ENCODE measurements at places on chromosomes 1 and 21.

- DNase-seq = no peak
Observed at GRCh38 chr1:94741510-94741909, 78.6 kb upstream of the SLC44A3 start.

DNA sequence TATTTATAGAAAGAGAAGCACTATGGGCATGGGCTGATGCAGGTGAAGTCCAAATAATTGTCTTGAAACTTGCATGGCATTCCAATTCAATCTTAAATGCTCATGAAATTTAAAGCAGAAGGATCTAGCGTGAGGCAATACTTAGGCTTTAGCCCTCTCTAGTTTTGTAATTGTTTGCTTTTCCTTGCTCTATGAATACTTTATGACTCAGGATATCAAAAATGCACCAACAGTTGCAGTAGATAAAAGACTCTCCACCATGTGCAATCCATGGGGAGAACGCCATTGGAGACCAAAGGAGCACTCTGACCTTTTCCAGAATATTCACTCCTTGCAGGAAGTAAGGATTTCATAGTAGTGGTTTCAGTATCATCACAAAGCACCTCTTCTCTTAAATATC lies 436.4 kb downstream of the LRRIQ3 start:
- DNase-seq = no peak

- DNase-seq = no peak
Observed at GRCh38 chr1:204439621-204440375, 28.2 kb upstream of the PPP1R15B start.

- DNase-seq = peak; percentile 51
Observed at GRCh38 chr1:52368383-52369172, 2.6 kb upstream of the CC2D1B start.

- no peak for DNase-seq
Observed at GRCh38 chr1:186618401-186619170, 61.6 kb downstream of the PTGS2 start.

- no peak for DNase-seq
Observed at GRCh38 chr1:244097523-244098405, 46.7 kb downstream of the ZBTB18 start.

- no peak for DNase-seq
Observed at GRCh38 chr1:156781585-156782186, 14.4 kb downstream of the PRCC start.

GRCh38 chr1:157193702-157194391 lies 55.7 kb upstream of the ETV3 start:
- peak; percentile 7 for DNase-seq

DNA sequence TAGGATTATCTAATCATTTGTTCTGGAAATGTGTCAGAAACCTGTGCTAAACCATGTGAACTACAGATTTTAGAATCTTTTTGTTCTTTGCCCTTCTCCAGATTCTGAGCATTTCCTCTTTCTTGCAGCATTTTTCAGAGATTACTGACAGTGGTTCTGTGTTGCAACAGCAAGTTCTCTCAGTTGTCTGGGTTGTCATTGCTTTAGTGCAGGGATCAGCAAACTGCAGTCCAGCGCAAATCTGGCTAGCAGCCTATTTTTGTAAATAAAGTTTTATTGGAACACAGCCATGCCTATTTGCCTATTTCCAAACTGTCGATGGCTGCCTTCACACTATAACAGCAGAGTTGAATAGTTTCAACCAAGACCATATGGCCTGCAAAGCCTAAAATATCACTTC lies 66.3 kb upstream of the LRRC8D start:
- DNase-seq = no peak

- DNase-seq = no peak
Observed at GRCh38 chr21:17454315-17455027, 58.4 kb upstream of the CXADR start.

DNA sequence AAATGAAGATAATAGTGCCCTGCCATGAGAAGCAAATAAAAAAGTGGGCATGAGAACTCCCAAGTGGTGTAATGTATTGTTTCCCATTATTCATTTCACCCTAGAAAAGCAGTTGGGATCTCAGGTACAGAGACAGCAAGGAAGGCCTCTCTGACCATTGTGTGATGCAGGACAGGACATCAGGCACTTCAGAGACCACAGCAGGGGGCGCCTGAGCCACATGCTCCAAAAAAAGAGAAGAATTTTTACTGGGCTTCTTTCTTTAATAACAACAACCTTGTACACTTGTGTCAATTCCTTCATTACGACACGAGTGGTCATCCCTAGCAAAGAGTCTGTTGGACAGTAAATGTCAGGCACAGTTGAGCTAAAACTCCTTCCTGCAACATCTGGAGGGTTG lies 533.3 kb downstream of the OMA1 start:
- DNase-seq = no peak

GRCh38 chr1:211634461-211634860 lies 41.0 kb downstream of the NEK2 start:
- no peak for DNase-seq

GRCh38 chr1:154178911-154179811 lies 12.7 kb downstream of the TPM3 start:
- no peak for DNase-seq

DNA sequence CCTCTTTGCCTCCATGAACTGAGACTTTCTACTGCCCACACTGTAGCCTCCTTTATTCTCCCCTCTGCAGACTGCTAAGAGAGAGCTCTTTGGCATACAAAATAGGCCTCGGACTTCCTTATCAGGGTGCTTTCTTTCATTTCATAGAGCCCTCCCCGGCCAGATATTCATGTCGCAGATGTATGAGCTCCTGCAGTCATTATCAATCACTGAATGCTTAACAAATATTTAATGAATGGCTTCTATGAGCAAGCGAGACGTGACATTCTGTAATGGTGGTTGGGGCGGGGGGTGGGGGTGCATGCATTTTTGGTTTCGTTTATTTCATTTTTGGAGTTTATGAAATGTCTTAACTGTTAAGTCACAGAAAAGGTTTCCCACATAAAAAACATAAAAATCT lies 344.8 kb upstream of the KAZN start:
- no peak for DNase-seq

GRCh38 chr1:62732331-62732730 lies 44.1 kb upstream of the DOCK7 start:
- no peak for DNase-seq

DNA sequence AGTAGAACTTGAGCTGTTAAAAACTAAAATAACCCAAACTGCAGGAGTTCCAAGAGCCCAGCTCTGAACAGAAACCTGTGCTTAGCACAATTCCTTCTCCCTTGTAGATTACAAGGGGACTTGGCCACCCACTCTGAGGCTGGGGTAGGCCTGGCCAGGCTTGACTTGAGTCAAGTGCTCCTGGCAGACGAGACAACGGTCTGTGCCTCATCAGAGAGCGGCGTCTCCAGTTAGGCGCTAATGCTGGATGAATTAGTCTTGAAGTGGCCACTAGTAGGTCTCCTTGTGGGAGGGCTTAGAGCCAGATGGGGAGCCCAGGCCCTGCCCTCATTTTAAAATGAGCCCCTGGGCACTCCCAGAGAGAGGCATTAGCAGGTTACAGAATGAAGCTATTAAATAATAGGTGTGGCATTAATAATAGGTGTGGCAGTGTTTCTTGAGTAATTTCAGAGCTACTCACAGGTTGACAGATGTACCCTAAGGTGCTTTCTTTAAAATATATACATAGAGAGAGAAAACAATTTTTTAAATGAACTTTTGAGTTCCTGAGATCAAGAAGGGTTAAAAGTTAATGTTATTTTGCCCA lies 1.1 kb downstream of the EEIG2 start:
- peak; percentile 5 for DNase-seq

DNA sequence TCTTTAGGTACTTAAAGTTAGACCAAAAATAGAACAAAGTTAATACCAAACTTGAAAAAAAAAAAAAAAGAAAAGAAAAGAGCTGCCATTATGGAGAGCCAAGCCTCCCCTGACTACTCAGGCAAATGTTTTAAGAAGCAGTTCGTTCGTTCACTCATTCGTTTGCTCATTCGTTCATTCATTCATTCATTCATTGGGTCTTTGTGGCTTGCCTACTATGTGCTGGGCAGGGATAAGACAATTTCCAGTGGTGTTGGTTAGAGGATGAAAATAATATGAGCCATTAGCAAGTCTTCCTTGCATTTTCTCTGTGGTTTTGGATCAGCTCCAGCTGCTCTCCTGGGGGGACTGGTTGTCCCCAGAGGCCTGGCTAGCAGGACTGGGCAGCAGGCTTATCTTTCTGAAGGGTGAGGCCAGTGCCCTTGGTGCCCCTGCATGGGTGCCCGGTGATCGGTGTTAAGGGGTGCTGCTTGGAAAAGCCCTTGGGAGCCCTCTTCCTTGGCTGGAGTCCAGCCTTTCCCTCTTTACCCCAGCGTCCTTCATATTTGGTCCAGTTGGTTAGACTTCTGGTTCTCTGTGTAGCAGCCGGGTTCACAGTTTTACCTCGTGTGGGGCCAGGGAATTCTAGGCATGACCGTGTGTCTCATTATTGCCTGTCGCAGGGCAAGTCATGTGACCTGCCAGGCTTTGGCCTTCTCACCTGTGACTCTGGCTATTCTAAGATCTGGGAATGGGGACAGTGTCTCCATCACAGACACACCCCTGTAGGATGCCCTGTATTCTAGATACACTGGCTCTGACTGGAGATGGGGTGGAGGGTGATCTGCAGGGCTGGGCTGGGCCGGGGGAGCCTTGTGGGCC lies 32.8 kb downstream of the LHX4 start:
- no peak for DNase-seq

GRCh38 chr1:83499998-83500397 lies 498.9 kb downstream of the TTLL7 start:
- DNase-seq = no peak

DNA sequence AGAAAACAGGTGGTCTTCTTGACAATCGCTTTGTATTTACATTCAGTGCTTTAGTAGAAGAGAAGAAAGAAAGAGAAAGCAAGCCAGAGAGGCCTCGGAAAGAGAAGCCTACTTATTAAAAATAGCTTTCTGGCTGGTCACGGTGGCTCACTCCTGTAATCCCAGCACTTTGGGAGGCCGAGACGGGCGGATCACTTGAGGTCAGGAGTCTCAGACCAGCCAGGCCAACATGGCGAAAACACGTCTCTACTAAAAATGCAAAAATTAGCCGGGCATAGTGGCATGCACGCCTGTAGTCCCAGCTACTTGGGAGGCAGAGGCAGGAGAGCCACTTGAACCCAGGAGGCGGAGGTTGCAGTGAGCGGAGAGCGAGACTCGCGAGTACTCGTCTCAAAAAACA lies 1.8 kb upstream of the SLC19A2 start:
- DNase-seq = no peak

DNA sequence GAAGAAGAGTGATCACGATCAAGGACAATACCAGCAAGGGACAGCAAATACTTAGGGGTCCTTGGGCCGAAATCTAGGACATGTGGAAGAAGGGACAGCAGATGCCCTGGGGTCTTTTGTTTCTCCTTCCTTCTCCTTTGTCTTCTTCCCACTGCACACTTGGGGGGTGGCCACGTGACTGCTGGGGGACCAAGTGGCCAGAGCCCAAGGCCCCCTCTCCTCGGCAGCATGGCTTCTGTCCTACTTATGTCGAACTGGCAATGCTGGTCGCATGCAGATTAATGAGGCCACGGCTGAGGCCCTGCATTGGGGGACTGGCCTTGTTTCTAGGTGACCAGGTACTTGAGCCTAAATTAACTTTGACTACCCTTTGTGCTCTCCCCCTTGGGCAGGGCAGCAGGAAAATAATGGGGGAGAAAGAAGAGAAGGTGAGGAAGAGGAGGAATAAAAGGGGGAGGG lies 83.0 kb downstream of the GRIK3 start:
- DNase-seq = no peak

DNA sequence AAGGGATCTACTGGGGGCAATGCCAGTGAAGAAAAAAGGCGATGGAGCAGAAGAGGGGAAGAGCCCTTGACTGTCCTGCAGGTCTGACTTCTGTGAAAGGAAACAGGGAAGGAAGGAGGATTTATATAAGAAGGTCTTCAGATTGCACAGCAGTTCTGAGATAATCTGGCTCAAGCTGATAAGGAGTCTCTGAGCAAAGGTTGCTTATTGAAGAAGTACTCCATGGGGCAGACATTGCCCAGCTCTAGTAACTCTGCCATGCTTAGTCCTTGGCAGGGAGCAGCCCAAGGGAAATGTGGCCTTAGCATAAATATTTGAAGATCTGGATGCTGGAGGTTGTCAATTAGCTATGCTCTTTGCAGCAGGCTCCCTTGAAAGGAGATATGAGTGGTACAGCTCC lies 15.9 kb upstream of the TTF2 start:
- no peak for DNase-seq

DNA sequence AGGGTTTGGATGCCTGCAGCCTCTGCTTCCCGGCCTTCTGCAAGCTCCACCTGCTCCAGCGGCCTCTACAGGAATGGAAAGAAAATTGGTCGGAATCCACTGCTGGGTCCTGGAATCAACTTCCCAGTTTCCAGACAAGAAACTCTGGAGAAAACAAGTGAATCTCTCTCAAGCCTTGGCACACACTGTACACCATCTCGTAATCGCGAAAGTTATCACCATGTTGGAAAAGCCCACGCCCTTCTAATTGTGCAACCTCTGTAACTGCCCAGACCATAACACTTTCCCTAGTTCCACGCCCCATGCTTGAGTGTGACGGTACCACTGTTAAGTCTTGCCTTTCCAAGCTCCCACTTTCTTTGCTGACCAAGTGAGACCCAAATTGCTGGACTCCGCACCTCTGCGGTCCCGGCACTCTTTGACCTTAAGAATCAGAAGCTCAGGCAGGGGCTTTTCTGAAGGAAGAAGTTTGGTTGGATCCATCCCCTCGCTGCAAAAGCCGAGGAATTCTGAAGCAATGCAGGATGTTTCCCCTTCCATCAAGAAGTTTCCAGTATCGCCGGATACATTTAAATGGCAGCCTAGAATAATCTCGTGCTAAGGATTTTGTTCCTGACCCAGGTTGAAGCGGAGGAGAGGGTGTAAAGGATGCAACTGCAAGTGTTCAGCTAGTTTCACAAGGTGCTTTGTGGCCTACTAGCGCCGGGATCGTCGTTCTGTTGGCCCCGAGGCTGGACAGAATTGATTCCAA lies 6.2 kb downstream of the NR5A2 start:
- no peak for DNase-seq

- DNase-seq = no peak
Observed at GRCh38 chr1:225813214-225813964, 3.5 kb downstream of the EPHX1 start.

DNA sequence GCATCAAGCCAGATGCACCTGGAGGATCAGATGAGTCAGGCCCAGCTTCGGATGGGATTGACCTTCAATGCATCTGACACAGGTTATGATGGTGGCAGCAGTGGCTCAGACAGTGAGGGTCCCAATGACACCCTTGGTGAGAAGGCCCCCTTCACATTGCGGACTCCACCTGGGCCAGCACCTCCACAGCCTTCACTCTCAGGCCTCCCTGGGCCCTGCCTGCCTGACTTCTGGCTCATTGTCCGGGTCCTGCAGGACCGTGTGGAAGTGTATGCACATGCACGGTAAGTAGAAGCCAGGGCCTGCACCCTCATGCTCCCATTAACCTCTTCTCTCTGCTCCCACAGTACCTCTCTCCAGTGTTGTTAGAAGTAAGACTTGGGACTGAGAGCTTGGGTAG lies 20.8 kb downstream of the HYI start:
- no peak for DNase-seq

DNA sequence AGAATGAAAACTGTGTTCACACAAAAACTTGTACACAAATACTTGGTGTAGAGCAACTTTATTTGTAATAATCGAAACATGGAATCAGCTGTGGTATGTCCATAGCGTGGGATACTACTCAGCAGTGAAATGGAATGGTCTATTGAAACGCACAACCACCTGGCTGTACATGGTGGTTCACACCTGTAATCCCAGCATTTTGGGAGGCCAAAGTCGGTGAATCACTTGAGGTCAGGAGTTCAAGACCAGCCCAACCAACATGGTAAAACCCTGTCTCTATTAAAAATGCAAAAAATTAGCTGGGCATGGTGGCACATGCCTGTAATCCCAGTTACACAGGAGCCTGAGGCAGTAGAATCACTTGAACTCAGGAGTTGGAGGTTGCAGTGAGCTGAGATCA lies 356.8 kb downstream of the RYR2 start:
- DNase-seq = no peak

All from effector CD8-positive, alpha-beta T cell (primary cell).